ENCODE measurements at places on chromosomes 12 and 14.

DNA sequence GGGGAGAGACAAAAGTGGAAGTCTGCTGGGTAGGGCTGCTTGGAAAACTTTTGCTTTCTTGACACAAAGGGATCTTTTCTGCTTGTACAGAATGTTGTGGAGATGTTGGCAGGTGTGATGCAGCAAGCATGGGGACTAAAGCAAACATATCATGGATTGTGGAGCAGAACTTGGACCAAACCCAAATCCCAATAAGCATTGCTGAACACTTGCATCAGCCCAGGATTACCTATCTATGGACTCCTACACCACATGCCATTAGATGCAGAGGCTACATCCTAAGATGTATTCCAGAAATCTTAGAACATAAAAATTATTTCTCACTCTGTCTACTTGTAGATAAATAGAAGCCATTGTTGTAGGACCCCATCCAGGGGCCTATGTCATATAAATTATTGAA lies 44.7 kb upstream of the RERG start:
- no peak for DNase-seq

DNA sequence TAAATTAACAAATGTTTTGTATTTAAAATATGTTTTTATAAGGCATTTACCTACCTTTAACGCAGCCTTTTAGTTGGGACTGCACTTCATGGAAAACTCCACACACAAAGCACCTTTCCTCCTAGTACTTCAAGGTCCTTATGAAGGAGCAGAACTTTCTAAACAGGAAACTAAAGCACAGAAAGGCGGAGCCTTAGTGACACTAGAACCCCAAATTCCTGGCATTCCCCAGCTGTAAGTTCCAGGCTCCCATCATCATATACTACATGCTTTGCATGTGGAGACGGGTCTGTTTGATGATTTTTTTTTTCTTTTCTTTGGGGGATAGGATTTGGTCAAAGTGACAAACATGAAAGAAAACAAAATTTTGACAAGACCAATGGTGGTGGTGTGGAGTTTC lies 39.5 kb downstream of the STXBP6 start:
- DNase-seq, result no peak

GRCh38 chr12:108302403-108303311 lies 36.5 kb downstream of the CMKLR1 start:
- no peak for DNase-seq

- DNase-seq, result no peak
Measured at GRCh38 chr12:123591702-123592481, 7.5 kb downstream of the TMED2 start.

GRCh38 chr12:121241156-121241970 lies 31.4 kb downstream of the P2RX4 start:
- DNase-seq, result no peak

- DNase-seq, result no peak
Measured at GRCh38 chr12:109228664-109229063, 80.4 kb downstream of the FOXN4 start.

DNA sequence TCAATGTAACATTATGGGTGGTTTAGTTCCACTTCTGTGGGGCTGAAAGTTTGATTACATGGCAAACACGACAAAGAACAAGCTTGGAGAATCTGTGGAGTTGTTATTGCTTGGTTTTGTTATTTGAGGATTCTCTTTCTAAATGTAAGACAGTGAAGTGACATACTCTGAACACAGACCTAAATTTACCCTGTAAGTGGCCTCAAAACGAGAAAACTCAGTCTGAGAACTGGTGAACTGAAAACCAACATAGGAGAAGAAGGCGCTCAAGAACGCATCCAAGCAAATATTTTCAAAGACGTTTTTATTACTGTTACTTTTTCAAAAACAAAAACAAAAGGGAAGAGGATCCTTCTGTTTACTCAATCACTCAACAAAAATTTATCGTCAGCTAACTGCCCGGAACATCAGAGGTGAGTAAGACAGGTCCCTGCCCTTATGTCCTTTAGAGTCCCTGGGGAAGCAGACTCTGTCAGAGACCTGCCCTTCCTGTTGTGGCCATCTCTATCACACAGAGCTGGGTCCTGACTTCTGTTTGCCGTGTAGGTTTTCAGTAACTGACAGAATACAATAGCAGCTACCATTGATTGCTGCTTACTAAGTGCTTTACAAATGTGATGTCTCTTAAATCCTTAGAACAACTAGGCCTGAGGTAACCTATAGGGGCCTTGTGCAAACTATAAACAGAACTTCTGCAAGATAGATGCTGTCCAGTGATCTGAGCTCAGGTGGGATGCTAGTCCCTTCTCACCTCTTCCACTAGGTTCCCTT lies 79.3 kb upstream of the C12orf71 start:
- no peak for DNase-seq

- DNase-seq, result no peak
Measured at GRCh38 chr14:74207943-74208342, 31.3 kb upstream of the VSX2 start.

DNA sequence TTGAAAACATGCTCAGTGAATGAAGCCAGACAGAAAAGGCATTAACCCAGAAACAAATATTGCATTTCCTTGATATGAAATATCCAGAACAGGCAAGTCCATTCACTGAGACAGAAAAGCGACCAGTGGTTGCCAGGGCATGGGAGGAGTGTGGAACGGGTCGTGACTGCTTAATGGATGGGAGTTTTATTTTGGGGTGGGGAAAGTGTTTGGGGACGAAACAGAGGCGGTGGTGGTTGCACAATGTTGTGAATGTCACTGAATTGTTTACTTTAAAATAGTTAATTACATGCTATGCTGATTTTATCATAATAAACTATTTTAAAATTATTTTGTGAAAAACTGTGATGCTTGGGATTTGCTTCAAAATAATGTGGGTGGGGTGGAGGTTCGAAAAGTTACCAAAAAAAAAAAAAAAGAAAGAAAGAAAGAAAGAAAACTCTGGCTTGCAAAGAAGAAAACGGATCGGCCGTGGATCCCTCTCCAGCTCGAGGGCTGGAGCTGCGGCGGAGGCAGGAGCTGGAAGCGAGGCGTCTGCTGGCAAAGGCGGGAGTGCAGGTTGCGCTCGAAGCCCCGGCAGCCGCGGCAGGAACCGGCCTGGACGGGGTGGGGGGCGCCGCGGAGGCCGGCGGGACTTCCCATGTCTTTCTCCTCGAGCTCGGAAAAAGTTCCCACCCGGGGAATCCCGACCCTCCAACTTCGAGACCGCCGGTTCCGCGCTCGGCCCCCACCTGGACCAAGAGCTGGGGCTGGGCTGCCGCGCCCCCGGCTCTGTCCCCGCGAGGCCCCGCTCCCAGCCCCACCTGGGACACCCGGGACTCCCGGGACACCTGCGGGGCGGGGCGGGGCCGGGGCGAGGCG lies 524 bp upstream of the P2RX2 start:
- no peak for DNase-seq

- DNase-seq, result peak; percentile 88
Measured at GRCh38 chr14:62847168-62847567, 198.1 kb downstream of the KCNH5 start.

DNA sequence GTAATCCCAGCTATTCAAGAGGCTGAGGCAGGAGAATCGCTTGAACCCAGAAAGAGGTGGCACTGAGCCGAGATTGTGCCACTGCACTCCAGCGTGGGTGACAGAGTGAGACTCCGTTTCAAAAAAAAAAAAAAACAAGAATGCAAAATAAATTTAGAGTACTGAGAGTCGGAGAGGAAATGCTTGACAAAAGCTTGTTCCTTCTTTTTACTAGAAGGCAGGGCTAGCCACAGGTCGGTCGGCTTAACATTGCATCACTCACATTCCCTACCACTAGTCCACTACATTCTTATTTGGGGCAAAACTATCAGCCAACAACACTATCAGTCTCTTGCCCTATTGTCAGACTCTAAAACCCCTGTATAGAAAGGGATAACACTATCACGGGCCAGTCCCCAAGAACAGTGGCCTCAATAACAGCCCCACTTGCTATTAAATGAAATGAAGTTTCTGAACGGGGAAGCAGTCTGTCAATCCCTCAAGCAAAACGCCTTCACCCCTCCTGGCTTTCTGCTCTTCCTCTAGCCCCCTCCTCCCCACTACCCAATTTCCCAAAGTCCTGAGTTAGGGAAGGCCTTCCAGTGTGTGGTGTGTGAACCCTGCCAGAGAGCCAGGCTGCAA lies 1.0 kb downstream of the RNF41 start:
- DNase-seq, result no peak

- no peak for DNase-seq
Measured at GRCh38 chr12:70449753-70450341, 83.8 kb downstream of the KCNMB4 start.

- DNase-seq, result no peak
Measured at GRCh38 chr12:124461851-124462623, 105.4 kb downstream of the NCOR2 start.

DNA sequence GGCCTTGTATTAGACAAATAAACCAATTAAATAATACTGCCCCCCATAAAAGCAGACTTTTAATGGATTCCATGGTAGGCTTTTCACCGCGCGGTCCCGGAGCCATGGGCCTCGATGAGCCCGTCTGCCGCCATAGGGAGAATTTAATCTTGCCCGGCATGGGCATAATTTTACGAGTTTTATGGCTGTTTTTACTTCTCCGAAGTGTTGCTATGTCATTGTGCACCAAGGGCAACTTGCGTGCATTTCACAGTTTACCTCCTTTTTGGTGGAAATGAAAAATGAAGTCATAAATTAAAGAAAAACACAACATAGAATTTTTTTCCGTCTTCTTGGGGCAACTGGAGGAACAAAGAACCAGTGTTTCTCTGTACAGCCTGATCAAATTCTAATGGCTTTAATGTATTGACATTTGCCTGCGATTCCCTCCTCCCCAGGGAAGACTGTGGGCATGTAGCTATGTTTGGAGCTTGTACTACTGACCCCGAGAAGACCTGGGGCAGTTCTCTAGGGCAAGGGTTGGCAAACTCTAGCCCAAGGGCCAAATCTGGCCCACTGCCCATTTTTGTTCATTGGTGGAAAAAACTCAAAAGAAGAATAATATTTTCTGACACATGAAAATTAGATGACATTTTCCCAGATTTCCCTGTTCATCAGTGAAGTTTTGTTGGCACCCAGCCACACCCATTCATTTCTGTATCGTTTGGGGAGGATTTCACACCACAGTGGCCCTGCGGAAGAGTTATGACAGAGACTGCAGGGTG lies 142.7 kb downstream of the CHST11 start:
- DNase-seq, result no peak

DNA sequence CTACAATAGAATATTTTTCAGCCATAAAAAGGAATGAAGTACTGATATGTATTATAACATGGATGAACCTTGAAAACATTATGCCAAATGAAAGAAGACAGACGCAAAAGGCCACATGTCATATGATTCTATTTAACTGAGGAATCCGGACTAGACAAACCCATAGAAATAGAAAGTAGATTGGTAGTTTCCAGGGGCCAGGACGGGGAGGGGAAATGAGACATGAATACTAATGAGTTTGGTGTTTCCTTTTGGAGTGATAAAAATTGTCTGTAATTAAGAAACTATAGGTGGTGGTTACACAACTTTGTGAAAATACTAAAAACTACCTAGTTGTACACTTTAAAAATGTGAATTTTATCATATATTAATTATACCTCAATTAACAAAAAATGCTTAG lies 247.6 kb downstream of the BCAT1 start:
- no peak for DNase-seq

GRCh38 chr14:77557391-77557790 lies 58.8 kb upstream of the ISM2 start:
- DNase-seq, result no peak

DNA sequence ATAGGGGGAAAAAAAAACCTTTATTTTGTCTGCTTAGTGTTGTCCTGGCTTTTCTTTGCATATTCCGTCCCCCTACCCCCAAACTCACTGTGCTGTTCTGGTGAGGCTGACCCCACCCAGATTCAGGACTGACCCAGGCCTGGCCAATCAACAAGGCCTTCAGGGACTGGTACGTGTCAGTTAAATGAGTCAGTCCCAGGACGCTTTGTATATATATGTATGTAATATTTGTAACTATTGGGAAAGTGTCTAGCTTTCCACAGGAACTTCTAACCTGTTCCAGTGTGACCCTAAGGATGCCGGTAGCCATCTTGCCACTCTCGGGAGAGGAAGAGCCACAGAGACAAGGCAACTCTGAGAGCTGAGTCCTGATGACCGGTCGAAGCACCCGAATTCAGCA lies 107.4 kb downstream of the VCPKMT start:
- DNase-seq, result no peak

- no peak for DNase-seq
Measured at GRCh38 chr14:78157494-78158437, 12.4 kb upstream of the NRXN3 start.

- no peak for DNase-seq
Measured at GRCh38 chr14:103292426-103293374, 41.3 kb upstream of the EIF5 start.

GRCh38 chr12:131672941-131673887 lies 37.7 kb upstream of the SFSWAP start:
- no peak for DNase-seq

GRCh38 chr12:41479426-41479825 lies 291.3 kb downstream of the PDZRN4 start:
- no peak for DNase-seq

GRCh38 chr12:90833228-90833627 lies 121.7 kb downstream of the CCER1 start:
- no peak for DNase-seq

GRCh38 chr12:96409731-96410130 lies 9.5 kb upstream of the CDK17 start:
- DNase-seq, result no peak

DNA sequence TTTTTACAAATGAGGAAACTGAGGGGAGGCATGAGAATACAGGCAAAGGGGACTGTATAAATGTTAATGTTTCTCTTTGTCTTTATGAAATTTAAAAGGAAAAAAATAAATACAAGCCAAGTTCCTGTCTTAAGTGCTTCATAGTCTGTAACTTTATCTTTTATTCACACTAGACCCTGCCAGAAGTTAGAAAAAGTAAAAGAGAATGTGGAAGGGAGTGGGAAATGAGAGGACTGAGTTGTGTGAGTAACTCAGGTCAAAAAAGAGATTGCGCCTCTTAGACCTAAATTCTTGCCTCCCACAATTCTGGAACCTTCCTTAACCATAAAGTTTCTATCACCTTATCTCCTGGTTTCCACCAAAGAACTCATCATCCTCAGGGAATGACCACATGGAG lies 141.1 kb downstream of the KICS2 start:
- DNase-seq, result no peak

GRCh38 chr12:24697769-24698168 lies 251.1 kb downstream of the BCAT1 start:
- DNase-seq, result no peak

DNA sequence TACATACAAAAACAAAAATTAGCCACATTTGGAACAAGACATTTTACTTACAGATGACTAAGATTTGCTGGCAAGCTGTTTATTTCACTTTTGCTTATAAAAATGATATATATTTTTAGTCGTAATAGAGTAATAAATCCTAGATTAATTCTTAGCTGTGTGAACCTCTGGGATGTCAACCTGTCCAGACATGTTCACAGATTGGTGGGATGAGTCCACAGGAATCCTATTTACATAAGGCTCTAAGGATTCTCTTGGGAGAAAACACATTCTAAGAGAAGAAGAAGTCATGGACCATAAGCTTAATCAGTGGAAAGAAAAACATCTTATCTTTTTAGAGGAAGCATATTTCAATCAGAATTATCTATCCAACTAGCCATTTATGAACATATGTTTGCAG lies 797.4 kb downstream of the C12orf50 start:
- no peak for DNase-seq

All from NCI-H524 treated with DMSO at 0.1 percent for 48 hours (cell line).